ENCODE measurements at places on chromosomes 7 and 10.

GRCh38 chr10:109029870-109030269 lies 893.4 kb downstream of the XPNPEP1 start:
- no peak for DNase-seq

DNA sequence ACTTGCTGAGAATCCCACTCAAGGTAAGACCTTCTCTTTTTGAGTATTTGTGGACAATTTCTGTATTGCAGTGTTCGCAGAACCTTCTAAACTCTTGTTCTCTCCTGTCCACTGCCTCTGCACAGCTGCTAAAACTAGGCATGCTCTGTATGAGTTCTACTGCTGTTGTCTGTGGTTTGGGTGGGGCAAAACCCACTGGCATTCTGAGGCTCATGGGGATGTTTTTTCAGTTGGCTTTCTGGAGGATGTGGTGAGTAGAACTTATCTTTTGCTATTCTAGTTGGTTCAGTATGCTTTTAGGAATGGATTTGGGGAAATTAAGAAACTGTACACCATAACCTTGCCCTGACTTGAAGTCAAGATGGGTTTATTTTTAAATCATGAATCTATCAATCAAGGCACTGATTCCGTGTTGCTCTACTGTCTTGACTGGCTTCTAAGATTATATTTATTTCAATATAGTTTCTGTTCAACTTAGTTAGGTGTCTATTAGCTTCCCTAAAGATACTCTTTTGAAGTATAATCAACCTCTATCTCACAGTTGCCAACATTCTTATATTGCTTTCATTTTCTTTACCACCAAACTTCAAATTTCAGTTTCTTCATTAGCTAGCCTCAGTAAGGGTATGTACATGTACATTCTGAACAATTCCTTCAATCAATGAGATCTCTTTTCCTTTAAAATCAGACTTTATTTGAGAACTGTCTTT lies 25.0 kb upstream of the C1GALT1 start:
- DNase-seq, result peak; percentile 85

- DNase-seq, result peak; percentile 87
Measured at GRCh38 chr10:24465891-24466818, 257.2 kb downstream of the KIAA1217 start.

- no peak for DNase-seq
Measured at GRCh38 chr10:42876945-42877344, 94.3 kb downstream of the BMS1 start.

GRCh38 chr10:119222537-119222936 lies 15.2 kb downstream of the GRK5 start:
- DNase-seq, result no peak
